Cardiac septum (tissue), 1 donor: ENCODE measurements at places on chromosomes 3 and 15. TPM values are rescaled to one million over a fixed set of nuclear protein-coding genes. Genes with fewer than 3 reads are reported as not detected.

- DNase-seq: no peak
These were observed 32.3 kb upstream of the DUSP7 start for GRCh38 chr3:52088445-52089367.

GRCh38 chr15:49452595-49452994, 29.6 kb downstream of the FGF7 start:
- DNase-seq: no peak

The GOLGA6L26 gene
- total RNA-seq: not detected

DNA sequence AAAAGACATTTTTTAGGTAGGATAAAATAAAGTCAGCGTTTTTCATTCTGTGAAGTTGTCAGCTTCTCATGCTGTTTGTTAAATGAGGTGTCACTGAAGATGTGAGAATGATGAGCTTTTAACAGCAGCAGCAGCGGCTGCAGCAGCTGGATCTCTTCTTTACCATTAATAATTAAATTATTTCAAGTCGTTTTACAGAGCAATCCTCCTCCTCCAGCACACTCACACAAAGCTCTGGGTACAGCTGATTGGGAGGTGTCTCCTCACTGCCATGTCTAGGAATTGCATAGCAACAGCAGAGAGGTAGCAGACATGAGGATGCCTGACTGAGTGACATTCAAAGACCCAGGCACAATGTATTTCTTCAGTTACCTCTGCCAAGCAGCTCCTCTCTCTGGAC, 46.7 kb upstream of the PLAAT1 start:
- DNase-seq: no peak

DNA sequence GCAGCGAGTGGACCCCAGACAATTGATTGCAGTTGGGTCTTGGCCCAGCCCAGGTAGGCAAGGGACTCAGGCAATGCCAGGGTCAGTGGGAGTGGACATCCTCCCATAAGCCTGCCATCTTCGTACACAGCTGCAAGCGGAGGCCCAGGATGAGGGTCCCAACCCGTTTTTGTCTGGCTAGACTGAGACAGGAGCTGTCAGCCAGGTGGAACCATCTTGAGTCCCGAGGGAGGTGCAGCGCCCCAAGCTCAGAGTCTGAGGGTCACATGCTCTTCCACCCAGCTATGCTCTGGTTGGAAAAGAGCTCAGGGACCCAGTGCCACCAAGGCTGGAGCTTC, 22.6 kb upstream of the IP6K2 start:
- no peak for DNase-seq

DNA sequence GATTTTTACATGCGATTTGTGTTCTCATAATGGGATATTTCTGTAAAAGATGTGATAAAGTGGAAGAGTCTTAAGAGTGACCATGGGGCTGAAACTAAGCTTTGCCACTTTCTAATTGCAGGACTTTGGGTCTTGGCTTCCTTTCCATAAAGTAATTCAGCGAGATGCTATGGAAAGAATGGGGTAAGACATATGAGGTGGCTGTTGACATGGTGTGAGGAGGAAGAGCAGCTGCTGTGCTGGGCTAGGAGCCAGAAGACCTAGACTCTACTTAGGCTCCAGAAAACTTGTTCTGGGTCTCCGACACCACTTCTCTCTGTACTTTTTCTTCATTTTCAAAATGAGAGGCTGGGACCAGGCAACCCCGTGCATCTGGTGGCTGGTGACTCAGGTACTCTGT, 654.5 kb upstream of the CFAP20DC start:
- no peak for DNase-seq

DNA sequence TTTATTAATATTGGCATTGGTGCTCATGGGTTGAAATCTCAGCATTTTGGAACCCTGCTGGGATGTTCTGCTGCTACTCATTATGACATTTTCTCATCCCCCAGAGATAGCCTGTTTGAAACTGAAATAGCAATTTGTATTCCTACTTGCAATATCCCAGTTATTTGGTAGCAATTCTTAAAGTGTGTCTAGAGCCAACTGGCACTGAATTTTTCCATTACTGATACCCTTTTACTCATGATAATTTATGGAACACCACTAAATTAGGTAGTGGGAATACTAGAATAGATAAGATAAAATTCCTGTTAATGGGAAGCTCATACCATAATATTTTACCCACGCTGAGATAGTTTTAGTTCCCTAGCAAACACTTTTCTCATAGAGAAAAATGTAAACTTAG, 309.3 kb downstream of the SV2B start:
- no peak for DNase-seq

- DNase-seq: no peak
These were observed 73.9 kb downstream of the TBC1D2B start for GRCh38 chr15:78003539-78004008.

DNA sequence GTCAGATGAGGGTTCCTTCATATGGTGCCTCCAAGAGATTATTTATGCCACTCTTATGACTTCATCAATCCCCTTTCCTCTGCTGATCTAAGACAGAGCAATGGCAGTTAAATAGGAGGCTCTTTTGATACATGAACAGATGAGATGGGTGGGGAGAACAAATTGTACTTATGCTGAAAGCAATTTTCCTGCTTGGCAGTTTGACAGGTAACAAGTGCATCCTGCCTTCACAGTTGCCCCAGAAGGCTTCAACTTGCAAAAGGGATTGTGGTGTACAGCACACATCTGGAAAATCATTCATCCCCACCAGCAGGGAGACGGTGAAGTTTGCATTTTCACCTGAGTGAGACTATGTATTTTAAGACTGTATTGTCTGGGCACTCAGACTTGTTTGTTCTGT, 27.3 kb downstream of the ENTPD3 start:
- DNase-seq: no peak
